ENCODE measurements at places on chromosomes 7 and 10.

DNA sequence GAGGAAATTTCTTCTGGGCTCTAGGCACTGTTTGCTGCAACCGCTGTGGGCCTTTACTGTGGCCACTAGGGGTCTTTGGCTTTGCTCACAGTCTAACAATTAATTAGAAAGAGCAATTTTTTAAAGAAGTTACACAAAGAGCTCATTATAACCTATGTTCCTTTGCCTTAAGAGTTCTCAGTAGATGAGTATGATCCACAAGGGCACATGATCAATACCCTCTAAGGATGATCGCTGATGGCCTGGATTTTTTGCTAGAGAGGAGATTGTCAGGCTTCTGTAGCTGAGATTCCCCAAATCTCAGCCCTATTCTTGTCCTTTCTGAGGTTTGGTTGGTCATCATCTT is 80.8 kb upstream of the RHOBTB1 start:
- no peak for DNase-seq

- no peak for DNase-seq
Observed at GRCh38 chr10:82397854-82398253, 522.9 kb downstream of the NRG3 start.

GRCh38 chr10:12241810-12242529 is 46.0 kb downstream of the CDC123 start:
- DNase-seq = no peak

DNA sequence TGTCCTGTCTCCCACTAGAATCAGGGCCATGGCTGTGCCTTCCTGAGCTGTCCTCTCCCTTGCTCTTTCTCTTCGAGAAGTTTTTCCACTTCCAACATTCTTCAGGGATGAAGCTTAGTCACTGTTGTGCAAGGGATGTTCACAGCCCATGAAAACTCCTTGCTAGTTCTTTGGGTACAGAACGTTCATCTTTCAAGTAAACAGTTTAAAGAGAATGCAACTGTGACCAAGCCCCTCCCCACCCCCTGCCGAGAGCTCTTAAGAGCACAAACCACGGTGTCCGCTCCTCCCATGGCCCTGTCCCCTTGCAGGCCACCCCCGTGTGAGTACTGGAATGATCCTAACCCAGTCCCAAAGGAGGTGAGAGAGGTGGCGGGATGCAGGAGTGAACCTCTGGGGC is 161.1 kb upstream of the RHEB start:
- no peak for DNase-seq

GRCh38 chr7:148545932-148546331 is 44.6 kb upstream of the C7orf33 start:
- no peak for DNase-seq

- no peak for DNase-seq
Observed at GRCh38 chr7:2018569-2019460, 213.9 kb downstream of the MAD1L1 start.

DNA sequence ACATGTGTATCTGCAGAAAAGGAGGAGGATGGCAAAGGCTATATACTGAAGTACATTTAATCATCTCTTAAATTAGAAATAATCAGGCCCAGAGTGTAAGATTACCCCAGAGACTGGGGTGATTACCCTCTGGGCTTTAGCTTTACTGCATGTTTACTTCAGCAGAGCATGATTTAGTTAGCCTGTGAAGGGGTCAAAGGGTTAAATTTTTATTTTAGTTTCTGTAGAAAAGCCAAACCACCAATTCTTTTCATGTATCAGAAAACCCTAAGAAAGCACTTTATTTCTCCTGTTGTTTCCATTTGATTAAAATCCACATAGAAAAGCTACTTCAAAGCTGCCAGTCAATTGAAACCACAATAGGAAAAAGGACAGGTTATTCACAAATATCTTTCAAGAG is 101.5 kb upstream of the LSM8 start:
- DNase-seq = no peak

- no peak for DNase-seq
Observed at GRCh38 chr10:48478980-48479811, 125.7 kb downstream of the ARHGAP22 start.

DNA sequence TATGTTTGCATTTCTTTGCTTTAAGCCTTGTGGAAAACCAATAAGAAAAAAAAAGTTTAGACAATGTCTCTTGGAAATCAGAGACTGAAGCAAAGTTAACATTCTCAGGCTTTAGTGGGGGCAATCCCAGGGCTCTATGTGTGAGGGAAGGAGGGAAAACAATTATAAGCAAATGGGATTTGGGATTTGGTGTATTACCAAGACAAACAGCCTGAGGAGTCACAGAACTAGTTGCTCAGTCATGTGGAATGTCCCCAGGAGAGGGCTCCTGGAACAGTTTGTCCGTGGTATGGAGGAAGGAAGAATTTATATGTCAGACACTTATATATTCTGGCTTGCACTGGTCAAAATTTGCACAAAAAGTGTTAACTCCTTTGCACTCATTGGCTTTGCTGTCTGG is 562.9 kb upstream of the TPK1 start:
- no peak for DNase-seq

- no peak for DNase-seq
Observed at GRCh38 chr10:29112827-29113615, 175.8 kb upstream of the LYZL1 start.
